ENCODE measurements at places on chromosomes 5 and 9.
A peak's percentile ranks its signal among the peaks of the same experiment; 100 is the strongest.

GRCh38 chr5:148090773-148091250, 27.0 kb downstream of the SPINK5 start:
- DNase-seq = no peak

- DNase-seq = no peak
These were observed 672.8 kb downstream of the ACTL7B start for GRCh38 chr9:108182950-108183381.

DNA sequence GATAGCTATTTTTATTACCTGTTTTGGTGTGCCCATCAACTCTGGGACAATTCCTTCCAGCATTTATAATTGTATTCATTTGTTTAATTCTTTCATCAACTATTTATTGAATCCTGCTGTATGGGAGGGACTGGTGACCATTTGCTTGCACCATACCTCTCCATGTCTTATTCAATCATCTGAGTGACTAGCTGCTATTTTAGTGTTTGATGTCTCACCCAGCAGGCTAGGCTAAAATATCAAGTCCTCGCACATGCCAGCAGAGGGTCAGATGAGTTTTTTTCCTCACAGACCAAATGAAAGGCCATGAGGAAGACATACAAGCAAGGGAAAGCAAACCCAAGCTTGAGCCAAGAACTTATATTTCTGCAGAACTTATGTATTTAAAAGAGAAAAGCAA, 63.9 kb downstream of the CETN3 start:
- DNase-seq = no peak

GRCh38 chr5:163309914-163310313, 127.5 kb upstream of the CCNG1 start:
- DNase-seq = no peak

- DNase-seq = peak; percentile 10
These were observed 127.7 kb downstream of the GCNT1 start for GRCh38 chr9:76586390-76587314.

DNA sequence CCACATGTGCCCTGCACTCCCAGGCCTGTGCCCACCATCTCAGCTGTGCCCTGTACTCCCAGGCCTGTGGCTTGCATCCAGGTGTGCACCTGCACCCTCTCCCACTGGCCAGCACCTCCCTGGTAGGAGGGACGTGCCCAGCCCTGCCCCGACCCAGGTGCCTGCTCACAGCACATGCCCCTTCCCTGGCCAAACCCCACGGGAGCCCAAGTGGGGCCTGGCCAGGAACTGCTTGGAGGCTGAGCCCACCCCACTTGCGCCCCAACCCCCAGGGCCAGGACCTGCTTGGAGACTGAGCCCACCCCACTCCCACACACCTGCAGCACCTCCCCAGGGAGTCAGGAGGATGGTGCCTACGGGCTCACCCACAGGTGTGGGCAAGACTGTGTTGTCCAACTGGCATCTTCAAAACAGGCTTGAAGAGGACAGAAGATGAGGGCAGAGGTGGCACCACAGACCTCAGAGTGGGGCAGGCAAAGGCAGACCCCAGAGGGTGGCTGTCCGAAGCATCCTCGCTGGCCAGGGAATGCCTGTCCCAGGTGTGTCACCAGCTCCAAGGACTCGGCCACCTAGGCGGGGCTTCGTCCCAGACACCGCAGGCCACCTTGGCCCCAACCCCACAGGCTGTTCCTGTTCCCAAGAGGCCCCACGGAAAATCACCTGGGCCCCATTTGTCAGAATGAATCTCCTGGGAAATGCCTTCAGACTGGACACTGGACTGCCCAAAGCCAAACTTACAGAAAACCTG, 10.8 kb downstream of the ZDHHC11B start:
- DNase-seq = no peak

GRCh38 chr9:85971731-85972130, 30.8 kb downstream of the NAA35 start:
- DNase-seq = no peak

DNA sequence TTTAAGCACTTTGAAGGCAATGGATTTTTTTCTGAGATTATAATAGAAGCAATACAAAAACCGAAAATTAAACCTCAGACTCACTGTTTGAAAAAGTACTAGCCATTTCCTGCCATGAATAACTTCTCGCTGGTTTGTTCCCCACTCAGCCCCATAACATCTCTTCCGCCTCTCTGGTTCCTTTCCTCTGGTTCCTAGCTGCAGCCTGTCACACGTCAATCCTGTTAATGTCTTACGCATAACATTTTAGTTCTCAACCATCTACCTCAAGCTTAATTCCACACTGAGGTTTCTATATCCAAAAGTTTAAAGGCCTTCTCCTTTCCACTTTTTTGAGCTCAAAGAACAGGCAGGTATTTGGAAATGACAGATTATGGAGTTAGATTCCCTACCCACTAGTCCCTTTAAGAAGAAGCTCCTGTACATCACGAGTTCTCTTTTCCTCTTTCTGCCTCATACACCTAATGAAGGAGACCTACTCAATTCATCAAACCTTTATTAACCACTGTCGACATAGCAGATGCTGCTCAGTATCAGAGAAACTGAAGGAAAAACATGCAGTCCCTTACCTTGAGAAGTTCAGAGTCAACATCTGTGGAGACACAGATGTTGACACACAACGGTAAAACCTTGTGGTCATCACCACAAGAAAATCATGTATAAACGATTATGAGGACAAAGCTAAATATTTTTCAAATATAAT, 243.0 kb upstream of the PTGER4 start:
- no peak for DNase-seq

- no peak for DNase-seq
These were observed 4.8 kb downstream of the HSDL2 start for GRCh38 chr9:112384690-112385089.

DNA sequence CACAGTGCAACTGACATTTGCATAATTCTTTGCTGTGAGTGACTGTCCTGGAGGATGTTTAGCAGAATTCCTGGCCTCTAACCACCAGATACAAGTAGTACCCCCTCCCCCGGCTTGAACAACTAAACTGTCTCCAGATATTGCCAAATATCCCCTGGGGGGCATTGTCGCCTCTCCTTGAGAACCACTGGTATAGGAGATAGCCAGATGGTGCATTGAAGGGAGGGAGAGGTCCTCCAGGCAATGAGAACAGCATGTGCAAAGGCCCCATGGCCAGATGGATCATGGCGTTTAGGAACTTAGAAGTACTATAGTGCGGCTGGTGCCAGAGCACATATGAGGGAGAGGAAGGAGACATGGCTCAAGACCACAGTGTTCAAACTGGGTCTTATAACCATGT, 18.9 kb upstream of the ORM1 start:
- no peak for DNase-seq

- no peak for DNase-seq
These were observed 312.5 kb downstream of the NPR3 start for GRCh38 chr5:33023649-33024048.

GRCh38 chr5:131795879-131796792, 681 bp downstream of the FNIP1 start:
- peak; percentile 2 for DNase-seq

DNA sequence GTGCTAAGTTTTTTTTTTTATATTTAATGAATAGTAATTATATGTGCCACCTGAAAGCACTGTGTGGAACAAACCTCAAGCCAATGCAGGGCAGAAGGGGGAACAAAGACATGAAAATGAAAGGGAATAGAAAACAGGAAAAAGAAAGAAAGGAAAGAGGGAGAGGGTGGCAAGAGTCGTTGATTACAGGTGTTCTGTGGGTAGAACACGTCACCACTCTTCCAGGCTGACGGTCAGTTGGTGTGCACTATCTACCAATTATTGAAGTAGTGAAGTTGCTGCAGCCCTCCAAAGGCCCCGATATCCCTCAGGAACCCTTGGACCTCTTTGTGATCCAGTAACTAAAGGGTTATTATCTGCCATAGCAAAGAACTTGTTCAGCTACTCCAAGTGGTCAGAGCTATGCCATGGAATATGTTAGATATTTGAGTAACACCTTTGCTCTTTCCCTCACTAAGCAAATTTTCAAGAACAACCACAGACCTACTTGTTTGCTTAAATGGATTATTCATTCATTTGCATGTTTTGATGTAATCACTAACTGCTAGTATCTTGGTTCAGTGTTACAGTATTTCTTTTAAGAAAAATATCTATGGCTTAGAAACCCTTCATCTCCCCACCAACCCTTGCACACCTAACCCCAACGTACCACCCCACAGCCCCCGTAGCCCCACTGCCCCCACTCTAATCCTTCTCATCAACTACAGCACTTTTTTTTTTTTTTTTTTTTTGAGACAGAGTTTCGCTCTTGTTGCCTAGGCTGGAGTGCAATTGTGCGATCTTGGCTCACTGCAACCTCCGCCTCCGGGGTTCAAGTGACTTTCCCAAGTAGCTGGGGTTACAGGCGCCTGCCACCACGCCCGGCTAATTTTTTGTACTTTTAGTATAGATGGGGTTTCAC, 31.3 kb downstream of the FYB1 start:
- DNase-seq = peak; percentile 98

DNA sequence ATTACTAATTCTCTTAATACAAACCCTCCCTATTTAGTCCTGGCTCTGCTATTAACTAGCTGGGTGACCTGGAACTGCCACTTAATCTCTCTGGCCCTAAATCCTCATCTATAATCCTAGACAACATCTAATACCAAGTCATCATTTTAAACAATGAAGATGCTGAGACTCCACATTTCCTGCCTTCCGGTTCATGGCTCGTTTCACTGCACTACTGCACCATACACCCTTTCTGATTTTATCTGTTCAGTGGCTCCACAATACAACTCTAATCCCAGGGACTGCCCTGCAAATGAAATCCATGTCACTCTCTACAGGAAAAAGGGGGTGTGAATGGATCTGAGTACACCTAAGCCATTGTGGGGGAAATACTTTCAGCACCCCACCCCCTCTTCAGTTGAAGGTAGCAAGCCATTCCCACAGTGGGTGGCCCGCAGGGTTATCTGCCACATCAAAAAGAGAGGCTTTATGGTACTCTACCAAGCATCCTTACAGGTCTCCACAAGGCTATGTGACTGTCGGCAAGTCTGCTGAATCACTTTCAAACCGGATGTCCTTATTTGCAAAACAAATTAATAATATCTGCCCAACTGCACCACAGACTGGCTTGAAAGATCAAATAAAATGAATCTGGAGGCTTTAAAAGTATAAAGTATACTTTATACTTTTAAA, 89.5 kb downstream of the EPB41L4A start:
- DNase-seq = peak; percentile 47

DNA sequence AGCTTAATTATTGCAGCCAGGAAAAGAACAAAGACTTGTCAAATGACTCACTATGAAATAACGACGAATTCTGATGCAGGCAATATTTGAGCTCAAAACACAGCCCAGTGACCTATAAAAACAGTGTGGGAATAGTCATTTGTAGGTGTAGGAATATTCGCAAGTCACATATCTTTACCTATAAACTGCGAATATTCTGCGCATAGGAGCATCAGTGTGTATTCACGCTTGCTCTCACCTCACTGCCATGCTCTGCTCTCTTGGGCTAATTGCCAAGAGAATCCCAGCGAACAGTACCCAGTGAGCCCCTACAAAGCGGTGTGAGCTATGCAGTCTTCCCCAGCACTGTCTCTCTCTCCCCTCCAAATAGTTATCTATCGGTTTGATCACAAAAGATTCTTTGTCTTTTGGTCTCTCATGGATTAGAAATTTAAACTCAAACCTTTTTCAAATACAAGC, 74.2 kb downstream of the ST8SIA4 start:
- DNase-seq = no peak

DNA sequence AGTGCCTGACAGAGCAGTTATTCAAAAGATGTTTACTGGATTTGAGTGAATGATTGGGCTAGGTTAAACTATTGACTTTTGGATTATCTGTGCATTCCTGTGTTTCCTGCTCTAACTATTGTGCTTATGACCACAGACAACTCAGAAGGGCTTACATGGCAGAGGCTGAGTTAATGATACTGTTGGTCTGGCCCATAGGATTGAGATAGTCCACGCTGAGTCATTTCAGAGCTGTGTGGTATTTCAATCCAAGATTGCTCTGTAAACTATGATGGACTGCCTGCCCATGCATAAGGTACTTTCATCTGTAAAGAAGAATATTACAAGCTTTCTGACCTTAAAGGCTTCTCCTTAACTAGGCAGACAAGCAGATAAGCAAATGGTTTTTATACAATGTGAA, 49.1 kb upstream of the SLIT3 start:
- DNase-seq = no peak

DNA sequence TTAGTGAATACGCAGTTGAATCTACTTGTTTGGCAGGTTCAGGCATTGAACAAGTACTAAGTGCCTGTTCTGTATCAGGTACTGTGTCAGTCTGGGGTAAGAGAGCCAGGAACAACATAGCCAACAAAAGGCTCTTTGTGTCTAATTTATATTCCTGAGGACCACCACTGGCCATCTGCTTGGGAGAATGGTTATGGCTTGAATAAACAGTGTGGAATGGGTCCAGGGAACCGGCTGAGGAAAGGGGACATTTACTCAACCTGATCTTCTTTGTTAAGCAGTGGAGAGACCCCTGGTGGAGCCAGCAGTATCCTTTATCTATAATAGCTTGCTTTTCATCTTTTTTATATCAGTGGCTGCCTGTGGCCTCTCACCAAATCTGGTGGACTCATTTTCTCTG, 38.6 kb downstream of the EXOSC2 start:
- no peak for DNase-seq

DNA sequence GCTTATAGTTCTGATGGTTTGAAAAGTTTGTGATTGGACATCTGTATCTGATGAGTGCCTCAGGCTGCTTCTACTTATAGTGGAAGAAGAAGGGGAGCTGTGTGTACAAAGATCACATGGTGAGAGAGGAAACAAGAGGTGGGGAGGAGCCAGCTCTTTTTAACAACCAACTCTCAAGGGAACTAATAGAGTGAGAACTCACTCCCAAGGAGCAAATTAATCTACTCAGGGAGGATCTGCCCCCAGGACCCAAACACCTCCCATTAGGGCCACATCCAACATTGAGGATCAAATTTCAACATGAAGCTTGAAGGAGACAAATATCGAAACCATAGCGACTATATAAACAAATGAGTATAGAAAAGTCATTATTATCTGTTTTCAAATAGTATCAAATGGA, 64.7 kb upstream of the PRLR start:
- DNase-seq = peak; percentile 20

GRCh38 chr9:125820100-125820804, 73.1 kb downstream of the PBX3 start:
- DNase-seq = no peak

DNA sequence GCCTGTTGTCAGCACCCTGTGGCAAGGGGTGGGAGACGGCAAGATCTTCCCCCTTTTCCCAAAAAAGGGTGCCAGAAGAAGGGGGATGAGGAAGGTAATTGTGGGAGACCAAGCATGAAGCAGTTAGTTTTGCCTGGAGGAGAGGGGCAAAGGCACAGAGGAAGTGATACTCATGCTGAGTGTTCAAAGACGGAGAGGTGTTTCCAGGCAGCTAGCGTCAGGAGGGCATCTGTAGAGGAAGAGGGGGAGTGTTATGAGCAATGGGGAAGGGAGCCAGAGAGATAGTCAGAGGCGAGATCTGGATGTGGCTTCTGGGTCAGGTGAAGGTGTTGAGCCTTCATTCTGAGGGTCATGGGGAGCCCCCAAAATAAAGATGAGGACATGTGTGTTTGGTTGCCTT, 26.9 kb upstream of the ADAM19 start:
- no peak for DNase-seq

Measured in NCI-H526 treated with DMSO at 0.1 percent for 48 hours (cell line).